Esophagus squamous epithelium (tissue), 5 donors: ENCODE measurements at places on chromosomes 11 and 22.

- DNase-seq: no peak
Observed at GRCh38 chr22:43862882-43863202, 529 bp upstream of the SULT4A1 start.

GRCh38 chr11:8356721-8357504, 93.2 kb upstream of the LMO1 start:
- no peak for DNase-seq

DNA sequence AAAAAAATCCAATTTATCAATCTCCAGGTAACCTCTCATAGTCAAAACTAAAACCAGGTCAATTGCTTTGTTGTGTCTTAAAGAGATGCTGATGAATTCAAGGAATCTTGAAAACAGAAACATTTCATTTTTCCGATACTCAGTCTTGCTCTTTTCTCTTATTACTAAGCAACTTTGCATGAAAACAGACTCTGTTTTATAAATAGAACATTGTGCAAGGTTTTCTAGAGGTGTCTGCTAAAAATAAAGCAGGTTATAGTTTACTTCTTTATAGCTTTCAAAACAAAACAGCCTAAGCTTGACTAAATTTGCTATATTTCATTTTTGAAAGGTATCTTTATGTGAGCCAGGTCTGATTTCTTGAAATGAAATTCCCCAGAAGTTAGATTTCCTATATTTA, 109.3 kb downstream of the ARL14EP start:
- DNase-seq: no peak

DNA sequence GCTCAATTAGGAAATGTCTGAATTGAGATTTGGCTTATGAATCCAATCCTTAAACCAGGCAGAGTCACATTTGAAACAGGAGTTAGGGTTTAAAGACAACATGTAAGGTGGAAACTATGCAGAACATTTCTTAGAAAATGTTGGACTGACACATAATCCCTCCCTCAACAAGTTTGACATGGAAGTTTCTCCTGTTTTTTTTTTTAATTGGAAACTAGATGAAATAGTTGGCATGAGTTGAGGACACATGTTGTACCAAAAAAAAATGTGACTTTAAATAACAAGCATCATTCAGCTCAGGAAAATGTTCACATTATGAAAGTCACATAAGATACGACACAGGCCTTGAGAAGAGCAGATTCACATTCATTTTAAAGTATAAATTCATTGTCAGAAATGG, 154.9 kb upstream of the DDI1 start:
- no peak for DNase-seq

GRCh38 chr11:64358907-64359711, at the start of gene RPS6KA4:
Gene RPS6KA4, plus strand, starts transcription at chr11:64359162. Its CDS starts 74 bp downstream, at chr11:64359236.
- DNase-seq: no peak

DNA sequence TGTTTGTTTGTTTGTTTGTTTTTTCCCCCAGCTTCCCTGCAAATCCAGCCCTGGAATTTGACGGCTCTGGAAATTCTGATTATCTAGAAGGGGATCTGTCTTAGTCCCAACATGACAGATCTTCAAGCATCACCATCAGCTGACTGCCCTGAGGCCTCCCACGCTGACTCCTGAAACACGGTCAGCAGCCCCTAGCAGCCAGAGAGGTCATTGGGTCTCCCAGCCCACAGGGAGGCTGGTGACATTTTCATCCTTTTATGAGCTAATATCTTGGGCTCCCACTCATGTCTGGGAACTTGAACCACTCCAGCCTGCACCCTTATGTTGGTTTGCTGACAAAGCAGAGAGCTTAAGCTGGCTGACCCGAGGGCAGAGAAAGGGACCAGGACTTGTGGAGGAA, 66.0 kb upstream of the TIMP3 start:
- no peak for DNase-seq

GRCh38 chr22:48741540-48741939, 1086.1 kb downstream of the BRD1 start:
- no peak for DNase-seq

- no peak for DNase-seq
Observed at GRCh38 chr11:130766650-130767565, 149.4 kb downstream of the SNX19 start.

GRCh38 chr11:3882655-3883054, 27.2 kb downstream of the STIM1 start:
- DNase-seq: no peak

GRCh38 chr11:61510166-61510919, 1.8 kb downstream of the LRRC10B start:
- DNase-seq: no peak

- no peak for DNase-seq
Observed at GRCh38 chr22:24416095-24416494, 11.3 kb upstream of the ADORA2A start.

DNA sequence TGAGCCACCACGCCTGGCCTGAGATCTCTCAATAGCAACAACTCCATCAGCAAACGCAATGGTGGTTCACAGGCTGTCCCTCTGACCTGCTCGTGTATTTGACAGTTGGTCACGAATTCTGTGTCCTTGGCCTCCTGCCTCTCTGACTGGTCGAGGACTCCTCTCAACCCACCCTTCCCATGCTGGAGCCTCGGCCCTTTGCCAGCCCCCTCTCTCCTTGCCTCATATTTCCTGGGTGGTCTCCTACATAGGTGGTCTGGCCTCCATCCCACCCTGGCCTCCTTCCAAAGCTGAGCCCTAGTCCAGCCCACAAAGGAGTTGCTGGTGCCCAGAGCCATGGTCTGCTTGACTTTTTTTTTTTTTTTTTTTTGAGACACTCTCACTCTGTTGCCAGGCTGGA, 11.4 kb upstream of the A4GALT start:
- no peak for DNase-seq

- no peak for DNase-seq
Observed at GRCh38 chr11:28269586-28269985, 161.4 kb downstream of the METTL15 start.

DNA sequence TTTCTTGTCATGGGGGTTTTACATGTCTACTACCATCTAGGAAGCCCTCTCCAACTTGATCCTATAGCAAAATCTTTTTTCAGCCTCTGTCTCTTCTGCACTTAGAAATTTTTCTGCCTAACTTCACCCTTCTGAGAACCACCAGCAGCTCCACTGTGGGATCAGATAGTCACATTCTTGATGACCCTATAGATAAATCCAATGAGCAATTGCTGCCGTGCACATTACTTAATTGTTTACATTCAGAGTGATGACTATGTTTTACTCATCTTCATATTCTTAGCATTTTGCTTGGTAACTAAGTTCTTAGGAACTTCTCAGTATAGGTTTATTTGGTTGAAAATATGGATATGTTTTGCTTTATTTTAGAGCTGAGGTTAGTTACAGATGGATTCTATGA, 12.4 kb upstream of the ETS1 start:
- DNase-seq: no peak
